ENCODE measurements at places on chromosomes 2 and 18.
A peak's percentile ranks its signal among the peaks of the same experiment; 100 is the strongest.

GRCh38 chr18:28584731-28585130 lies 407.8 kb upstream of the CDH2 start:
- peak; percentile 73 for DNase-seq

GRCh38 chr2:21131861-21132260 lies 8.1 kb downstream of the TDRD15 start:
- no peak for DNase-seq

DNA sequence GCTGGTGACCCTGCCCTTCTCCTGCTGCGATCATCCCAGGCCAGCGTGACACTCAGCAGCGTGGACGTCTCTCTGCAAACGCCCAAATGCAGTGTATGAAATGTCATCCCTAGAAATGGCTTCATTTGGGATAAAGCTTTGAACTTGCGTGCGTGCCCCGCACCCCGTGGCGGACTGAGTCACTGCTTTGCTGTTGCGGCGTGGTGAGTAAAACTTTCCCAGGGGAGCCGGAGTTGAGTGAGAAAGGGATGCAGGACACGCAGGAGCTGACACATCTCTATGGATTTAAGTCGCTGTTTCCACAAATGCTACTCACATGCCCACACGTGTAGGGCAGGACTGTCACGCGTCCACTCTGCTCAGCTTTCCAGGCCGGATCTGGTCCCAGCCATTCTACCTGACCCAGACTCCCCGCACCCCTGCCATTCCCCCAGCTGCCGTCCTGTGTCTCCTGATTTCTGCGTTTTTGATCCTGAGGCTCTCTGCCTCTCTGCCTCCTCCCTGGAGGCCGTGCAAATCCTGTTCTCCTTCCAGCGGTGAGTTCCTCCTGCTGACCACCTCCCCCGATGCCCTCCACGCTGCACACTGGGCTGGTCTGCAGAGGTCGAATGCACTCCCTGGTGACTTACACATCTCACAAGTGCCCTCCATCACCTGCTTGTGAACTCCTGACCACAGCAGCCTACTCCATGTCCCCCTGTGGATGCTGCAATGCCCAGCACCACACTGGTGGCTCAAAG lies 88.9 kb downstream of the MBP start:
- DNase-seq: no peak

GRCh38 chr2:108591163-108591562 lies 56.9 kb downstream of the LIMS1 start:
- no peak for DNase-seq

DNA sequence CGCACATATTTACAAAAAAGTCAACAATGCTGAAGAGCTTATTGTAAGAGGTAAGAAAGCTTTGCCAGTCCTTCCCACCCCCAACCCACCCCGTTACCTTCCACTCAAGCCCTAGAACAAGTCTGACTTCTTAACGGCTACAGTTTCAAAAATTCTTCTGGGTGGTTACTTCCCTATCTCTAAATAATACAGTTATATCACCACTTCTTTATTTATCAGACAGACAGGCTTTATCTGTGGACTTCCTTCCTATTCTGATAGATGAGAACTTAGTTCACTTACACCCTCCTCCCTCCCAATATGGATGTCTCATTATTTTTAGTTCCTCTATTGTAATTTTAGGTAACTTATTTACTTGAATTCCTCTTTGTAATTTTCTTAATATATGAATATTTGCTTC lies 26.7 kb upstream of the ACTR3 start:
- DNase-seq: no peak

- DNase-seq: no peak
Observed at GRCh38 chr2:127401757-127402695, 14.3 kb upstream of the MAP3K2 start.

- no peak for DNase-seq
Observed at GRCh38 chr2:161136696-161137324, 23.4 kb upstream of the TANK start.

- DNase-seq: no peak
Observed at GRCh38 chr2:237724811-237725478, 73.6 kb upstream of the RBM44 start.

- no peak for DNase-seq
Observed at GRCh38 chr2:26229595-26229994, 14.8 kb downstream of the HADHA start.

DNA sequence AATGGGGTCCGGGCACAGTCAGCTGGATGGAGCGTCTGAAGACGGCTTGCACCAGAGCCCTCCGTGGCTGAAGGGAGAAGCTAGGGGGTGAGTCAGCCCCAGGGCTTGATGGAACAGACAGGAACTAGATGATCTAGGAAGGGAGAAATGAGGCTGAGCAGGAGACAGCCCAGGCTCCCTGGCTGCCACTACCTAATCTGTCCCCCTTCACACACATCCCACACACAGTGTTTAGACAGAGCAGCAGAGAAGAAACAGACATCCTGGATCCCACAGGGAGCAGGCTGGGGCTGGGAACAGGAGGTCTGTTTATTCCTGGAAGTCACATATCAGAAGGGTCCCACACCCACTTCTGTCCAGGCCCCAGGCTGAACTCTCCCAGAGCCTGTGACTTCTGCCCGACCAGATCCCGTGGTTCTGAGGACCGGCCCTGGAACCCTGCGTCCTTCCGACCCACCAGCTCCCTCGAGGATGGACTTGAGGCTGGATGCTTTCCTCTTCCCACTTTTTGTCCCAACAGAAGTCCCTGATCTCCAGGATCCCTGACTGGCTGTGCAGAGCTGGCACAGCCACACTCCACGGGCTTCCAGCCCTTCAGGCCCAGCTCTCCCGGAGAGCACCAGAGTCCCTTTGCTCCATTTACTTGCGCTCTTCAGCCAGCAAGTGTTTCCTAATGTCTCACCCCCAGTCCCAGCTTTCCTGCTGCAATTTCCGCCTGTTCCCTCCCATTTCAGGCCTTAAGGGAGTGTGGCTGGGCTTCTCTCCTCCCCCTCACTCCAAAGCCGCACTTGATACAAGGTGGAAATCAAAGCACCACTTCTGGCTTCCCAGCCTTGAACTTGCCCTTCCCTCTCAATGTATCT lies 1.5 kb upstream of the GPBAR1 start:
- peak; percentile 40 for DNase-seq

GRCh38 chr2:26569216-26570082 lies 71.7 kb downstream of the CIB4 start:
- no peak for DNase-seq

DNA sequence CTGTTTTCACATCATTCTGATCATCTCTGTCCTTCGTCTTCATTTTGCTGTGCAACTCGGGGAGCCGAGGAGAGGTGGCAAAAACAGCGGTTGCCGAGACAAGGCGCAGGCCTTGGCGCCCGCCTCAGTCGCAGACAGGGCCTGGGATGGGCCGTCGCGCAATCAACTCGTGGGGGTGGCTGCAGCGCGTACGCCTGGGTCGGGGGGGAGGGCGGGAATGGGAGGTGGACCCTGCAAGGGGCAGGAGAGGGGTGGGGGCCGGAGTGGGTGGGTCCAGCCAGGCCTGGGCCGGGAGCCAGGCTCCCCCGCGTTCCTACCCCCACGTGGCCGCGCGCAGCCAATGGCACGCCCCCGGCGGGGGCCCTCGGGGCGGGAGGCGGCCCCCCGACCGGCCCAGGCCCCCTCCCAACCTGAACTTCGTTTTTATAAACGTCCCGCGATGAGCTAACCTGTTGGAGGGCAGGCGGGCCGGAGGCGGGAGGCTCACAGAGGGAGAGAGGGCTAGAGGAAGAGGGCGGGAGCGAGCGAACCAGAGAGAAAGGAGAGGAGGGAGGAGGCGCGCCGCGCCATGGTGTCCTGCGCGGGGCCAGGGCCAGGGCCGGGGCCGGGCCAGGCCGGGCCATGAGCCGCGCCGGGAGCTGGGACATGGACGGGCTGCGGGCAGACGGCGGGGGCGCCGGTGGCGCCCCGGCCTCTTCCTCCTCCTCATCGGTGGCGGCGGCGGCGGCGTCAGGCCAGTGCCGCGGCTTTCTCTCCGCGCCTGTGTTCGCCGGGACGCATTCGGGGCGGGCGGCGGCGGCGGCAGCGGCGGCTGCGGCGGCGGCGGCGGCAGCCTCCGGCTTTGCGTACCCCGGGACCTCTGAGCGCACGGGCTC lies at the start of gene HOXD13:
Gene HOXD13 (plus strand): TSS at position 452 of the 875 bp plus-strand sequence. CDS start 170 bp downstream, at position 622.
- DNase-seq: no peak

DNA sequence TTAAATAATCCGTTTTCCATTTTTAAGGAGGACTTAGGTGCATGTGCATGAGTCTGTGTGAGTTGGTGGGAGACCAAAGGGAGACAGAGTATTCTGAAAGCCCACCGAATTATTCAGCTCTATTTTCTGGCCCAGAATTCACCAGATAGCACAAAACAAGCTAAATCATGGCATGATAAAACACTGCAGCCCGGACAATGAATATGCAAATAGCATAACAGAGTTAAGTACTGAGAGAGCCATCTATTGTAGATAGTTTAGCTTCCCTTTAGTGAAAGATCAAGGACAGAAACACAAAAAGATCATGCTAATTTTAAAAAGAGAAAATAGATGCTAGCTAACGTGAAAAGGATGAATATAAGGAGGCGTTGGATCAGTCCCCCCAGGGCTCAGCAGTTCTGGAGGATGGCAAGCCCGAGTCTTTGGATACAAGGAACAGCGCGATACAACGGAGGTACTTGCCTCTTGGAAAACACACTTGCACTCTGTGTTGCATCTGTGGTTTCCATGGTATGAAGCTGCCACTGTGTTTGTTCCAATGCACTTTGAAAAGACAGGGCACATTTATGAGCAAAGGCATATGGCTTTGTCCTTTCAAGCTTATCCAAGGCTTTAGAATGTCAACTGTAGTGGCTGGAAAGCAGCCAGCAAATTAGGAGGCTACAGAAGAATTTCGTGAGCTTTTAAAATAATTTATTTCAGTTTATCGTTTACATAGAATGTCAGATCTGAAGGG lies 119.9 kb downstream of the LYPD1 start:
- no peak for DNase-seq

DNA sequence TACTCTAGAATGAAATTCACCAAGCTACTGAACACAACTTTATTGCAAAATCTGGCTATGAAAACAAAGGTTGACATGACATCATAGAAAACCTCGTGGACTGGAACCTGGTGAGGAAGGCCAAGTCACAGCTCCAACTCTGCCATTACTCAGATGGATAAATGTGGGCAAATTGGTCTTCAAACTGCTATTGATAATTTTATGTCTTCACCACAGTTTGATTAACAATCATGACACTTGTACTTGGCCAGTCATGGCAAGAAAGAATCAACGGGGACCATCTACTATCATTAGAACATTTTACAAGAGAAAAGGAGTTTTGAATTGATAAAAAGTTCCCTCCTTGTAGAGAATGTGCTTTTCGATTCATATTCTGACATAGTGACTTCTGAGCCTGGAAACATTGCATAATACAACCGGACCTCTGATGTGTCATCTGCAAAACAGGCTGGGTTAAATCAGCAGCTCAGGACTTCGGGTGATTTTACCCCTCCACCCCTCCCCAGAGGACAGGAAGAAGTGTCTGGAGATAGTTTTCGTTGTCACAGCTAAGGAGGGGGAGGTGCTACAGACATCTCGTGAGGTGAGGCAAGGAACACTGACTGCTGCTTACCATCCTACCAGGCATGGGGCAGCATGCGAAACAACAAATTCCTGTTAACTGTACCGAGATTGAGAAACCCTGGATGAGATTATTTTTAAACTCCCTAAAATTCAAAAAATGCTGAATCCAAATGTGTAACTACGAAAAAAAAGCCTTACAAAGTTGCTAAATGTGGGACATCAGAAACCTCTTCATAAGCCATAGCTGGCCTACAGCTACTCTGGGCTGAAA lies 8.4 kb downstream of the L3MBTL4 start:
- DNase-seq: no peak

DNA sequence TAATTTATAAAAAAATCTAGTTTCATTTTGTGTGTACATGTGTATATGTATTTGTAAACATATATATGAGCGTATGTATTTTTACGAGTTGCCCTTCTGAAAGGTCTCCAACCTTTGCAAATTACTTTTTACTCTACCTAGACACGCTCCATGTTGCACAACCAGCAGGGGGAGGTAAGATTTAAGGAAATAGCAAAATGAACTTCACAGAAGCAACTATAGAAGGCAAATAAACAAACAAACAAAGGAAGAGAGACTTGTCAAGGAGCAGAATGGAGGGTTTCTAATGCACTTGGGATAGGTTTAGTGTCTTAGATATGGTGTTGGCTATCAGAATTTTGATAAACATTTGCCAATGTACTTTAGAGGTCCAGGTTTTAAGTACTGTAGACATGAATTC lies 820.5 kb upstream of the POU3F3 start:
- no peak for DNase-seq

- DNase-seq: no peak
Observed at GRCh38 chr18:35051641-35052377, 10.6 kb downstream of the MAPRE2 start.

- peak; percentile 52 for DNase-seq
Observed at GRCh38 chr2:196927376-196928225, 1.1 kb upstream of the PGAP1 start.

GRCh38 chr2:186995092-186995491 lies 146.1 kb upstream of the ZSWIM2 start:
- DNase-seq: no peak

DNA sequence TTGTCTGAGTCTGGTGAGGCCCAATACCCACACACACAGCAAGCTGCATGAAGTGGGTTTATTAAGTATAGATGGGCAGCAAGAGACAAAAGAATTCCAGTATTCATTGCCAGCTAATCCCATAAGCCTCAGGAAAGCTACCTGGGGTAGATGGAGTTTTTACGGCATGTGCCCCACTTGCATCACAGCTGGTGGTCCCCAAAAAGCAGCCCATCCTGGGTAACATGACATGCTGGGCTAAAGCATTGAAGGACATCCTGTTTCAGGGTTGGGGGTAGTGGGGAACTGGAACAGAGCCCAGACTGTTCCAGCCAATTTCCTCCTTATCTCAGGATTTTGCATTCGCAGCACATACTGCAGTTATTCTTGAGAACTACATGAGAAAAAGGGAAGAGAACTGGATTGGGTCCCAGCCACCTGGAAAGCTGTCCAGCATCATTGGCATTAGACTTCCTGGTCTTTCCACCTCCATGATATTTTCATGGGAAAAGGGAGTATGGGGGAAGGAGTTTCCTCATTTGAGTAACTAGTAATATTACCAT lies 240.1 kb upstream of the MMADHC start:
- DNase-seq: no peak

GRCh38 chr2:5287558-5288334 lies 404.4 kb upstream of the SOX11 start:
- DNase-seq: no peak

GRCh38 chr2:8247905-8248622 lies 433.8 kb upstream of the ID2 start:
- DNase-seq: no peak
